ENCODE measurements at places on chromosomes 2 and 18.

- DNase-seq = peak; percentile 88
Observed at GRCh38 chr2:160214461-160215445, 14.7 kb upstream of the ITGB6 start.

DNA sequence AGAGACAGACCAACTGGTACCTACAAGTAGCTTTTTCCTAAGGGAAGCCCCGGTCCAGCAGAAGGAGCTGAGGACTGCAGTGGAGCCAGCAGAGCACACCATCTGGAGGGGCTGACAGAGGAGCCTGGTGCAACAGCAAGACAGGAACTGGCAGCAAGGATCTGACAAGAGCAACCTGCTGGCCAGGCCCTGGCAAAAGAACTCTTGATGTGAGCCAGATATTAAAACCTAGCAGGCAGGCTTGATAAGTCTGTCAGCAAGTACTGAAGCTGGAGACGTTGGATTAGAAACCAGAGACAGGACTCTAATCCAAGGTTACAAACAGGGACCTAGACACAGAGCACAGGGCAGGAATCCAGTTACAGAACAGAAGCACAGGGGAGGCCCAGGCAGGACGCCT, 260.7 kb upstream of the MGAT5 start:
- no peak for DNase-seq

- DNase-seq = peak; percentile 67
Observed at GRCh38 chr18:23918395-23919032, 96.0 kb upstream of the TTC39C start.

DNA sequence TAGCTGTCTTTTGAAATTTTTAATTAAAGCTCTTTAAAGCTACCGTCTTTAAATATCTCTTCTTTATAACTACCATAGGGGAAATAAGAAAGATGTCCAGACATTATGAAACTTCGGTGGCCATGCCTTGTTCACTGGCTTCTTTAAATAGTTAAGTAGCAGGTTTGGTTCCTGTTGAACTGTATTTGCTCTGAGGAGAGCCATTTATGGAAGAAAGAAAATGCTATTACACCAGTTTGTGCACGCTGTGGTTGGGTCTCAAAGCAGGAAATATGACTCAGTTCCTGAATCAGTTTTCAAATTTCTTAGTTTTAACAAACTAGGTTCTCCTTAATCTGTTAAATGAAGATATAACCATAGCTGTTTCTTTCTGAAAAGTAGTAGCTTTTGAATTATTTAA, 12.2 kb downstream of the ARPC2 start:
- peak; percentile 72 for DNase-seq

GRCh38 chr2:207459990-207460757, 69.6 kb upstream of the CREB1 start:
- no peak for DNase-seq

DNA sequence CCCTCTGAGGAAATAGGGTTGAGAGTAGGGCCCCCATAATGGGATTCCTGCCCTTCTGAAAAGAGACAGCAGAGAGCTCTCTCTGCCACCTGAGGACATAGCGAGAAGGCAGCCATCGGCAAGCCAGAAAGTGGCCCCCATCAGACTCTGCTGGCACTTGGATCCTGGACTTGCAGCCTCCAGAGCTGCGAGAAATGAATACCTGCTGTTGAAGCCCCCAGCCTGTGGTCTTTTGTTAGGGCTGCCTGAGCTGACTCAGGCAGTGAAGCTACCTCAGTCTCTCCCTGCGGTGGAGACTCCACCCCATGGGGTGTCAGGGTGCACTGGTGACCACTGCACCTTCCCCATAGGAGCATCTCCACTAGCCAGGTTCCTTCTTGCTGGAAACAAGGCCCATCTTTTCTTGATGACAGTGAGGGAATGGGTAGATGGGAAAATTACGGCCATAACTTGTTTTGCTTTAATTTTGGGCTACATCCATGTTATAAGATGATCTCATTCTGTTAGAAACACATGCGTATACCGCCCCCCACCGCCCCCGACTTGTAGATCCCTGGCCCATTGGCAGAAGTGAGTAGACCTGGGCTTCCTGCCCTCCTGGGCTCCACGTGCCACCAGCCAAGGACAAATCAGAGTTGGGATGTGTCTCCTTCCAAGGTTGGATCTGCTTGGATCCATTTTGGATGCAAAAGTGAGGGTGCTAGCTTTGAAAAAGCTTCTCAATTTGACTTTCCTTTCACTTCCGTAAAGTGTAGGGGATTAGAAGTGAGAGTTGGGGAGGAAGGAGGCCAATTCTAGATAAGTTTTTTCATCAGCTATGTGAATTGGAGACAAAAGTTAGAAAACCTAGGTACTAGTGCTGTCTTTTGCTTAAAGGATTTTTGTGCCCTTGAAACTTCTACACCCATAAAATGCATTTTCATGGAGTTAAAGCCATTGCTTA, 42.9 kb downstream of the NCK2 start:
- no peak for DNase-seq

DNA sequence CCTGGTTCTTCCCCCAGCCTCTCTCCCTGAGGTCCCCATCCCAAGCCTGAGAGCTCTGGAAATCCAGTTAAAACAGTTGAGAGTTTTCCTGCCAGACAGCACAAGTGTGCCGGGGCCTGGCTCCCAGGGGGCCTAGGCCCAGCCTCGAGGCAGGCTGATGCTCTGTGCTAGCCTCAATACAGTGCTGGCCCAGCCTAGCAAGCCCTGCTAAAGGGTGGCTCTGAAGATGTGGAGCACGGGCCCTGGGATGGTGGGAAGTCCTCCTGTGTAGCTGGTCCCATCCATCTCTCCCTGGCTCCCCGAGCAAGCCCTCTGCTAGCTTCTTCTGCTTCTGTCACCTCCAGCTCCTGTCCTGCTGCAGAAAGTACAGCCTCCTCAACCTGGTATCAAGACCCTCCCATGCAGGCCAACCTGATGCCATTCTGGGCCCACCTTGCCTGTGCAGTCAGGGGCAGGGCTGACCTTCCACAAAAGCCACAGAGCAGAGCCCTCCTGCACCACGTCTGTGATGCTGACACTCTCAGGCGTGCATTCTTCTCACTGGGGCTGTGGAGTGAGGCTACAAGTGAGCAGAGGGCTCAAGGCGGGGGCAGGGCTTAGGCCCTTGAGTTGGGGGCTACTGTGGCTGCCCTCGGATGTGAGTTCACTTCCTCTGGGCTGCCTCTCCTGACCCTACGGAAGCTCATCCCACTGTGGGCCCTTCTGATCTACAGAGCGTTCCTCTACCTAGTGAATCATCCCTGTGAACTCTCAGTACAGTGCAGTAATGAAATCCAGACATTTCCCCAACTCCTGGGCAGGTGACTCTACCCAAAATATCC, 60.1 kb upstream of the LAPTM4A start:
- DNase-seq = no peak

- peak; percentile 54 for DNase-seq
Observed at GRCh38 chr2:224948859-224949258, 93.4 kb downstream of the DOCK10 start.

GRCh38 chr2:113169002-113169530, 4.7 kb upstream of the PSD4 start:
- DNase-seq = no peak

DNA sequence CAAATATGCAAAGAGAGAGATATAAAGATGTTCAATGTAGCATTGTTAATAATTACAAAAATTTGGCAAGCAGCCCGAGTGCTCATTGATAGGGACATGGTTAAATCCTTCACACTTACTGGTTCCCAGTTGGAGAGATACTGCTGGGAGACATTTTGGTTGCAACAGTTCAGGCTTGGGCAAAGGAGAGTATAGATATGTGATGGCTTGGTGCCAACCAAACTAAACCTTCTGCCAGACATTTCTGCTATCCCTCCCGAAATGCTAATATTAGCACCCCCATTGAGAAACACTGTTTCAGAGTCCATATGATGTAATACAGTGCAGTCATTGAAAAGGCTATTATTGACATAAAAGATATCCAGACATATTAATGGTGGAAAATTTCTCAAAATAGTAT, 11.5 kb downstream of the GEN1 start:
- DNase-seq = no peak

DNA sequence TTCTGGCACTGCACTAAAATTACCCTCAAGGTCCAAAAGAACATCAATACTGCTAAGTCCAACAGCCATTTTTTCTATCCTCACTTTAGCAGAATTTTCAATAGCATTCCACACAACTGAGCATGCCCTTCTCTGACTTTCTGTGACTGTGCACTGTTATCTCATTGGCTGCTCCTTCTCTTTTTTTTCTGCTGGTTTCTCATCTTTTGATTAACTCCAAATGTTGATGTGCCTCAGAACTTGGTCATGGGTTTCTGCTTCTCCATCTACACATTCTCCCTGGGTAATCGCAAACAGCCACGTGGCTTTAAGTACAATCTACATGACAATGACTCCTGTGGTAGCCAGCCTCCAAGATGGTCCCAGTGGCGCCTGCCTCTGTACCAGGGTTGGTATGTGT, 75.0 kb upstream of the CD226 start:
- no peak for DNase-seq

GRCh38 chr2:123693836-123694235, 331.3 kb upstream of the CNTNAP5 start:
- DNase-seq = no peak

GRCh38 chr18:57959278-57959677, 84.7 kb upstream of the NEDD4L start:
- DNase-seq = peak; percentile 54

DNA sequence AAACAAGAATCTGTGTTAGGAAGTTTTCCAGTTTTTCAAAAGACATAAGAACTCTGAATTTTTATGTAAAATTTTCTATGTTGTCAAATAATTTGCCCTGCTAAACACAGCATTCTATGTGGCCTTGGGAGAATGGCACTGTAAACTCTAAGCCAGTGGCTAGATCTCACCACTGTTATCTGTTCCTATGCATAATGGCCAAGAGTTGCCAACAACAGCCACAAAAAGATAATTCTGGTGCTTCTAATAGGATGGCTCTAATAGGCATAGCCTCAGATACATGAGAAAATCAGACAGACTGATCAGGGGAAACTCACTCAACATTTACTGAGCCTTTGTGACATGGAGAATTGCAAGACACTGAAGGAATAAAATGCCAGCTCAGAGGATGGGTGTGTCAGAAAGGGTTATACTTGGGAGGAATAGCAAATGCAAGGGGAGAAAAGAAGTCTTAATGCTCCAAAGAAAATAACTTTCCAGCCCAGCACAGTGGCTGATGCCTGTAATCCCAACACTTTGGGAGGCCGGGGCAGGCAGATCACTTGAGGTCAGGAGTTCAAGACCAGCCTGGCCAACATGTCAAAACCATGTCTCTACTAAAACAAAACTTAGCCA, 63.7 kb downstream of the COBLL1 start:
- no peak for DNase-seq

- peak; percentile 65 for DNase-seq
Observed at GRCh38 chr2:239934571-239935171, 90.5 kb downstream of the NDUFA10 start.

DNA sequence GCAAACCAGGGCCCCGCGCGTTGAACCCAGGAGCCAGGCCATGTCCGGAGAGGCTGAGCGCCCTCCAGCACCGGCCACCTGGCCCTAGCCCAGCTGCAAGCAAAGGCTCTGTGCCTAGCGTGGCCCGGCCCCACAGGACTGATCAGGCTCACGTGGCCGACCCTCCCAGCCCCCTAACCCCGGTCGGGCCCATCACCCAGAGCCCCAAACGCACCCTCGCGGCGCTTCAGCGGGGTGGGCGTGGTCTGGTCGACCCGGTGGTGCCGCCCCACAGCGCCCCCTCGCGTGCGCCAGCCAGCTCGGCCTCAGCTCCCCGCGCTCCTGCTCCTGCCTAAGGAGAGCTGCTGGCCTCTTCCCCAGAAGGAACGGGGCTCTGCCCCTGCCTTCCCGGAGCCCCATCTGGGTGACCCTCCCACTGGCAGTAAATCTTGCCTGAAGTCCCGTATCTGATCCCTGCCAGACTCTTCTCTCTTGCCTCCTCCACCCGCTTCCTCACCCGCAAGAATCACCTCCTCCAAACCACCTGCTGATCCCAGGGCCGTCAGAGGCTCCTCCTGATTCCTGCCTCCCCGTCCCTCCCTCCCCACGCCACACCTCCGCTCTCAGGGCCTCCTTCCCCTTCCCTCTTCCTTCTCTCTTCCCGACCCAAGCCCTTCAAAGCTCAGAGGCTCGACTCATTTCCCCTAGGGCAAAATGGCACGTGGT, 12.3 kb upstream of the TEX51 start:
- DNase-seq = peak; percentile 88

DNA sequence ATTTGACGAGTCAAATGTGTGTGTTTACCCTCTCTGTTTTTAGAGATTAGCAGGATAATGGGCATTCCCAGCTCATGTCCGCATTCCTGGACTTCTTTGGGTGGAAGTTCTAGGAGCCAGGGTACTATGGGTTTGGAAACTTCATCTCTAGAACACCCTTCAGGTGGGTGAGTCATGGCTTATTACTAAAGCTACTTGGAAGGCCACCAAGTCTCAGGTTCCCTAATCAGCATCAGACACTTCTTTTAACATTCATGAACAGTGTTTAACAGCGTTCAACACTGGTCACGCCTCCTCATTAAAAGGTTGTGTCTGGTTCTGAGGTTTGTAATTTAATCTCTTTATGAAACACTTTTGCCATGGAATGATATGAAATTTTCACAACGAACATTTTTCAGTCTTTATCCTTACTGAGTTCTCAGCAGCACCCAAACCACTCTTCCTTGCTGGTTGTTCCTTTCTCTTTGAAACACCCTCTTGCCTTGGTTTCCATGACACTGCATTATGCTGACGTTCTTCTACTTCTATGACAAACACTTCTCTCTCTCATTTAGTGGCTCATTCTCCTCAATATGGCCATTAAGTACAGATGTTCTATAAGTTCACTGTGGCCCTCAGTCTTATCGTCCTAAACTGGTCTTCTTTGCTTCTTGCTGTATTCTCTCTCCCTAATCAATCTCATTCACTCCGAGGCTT, 49.3 kb downstream of the MMADHC start:
- no peak for DNase-seq

DNA sequence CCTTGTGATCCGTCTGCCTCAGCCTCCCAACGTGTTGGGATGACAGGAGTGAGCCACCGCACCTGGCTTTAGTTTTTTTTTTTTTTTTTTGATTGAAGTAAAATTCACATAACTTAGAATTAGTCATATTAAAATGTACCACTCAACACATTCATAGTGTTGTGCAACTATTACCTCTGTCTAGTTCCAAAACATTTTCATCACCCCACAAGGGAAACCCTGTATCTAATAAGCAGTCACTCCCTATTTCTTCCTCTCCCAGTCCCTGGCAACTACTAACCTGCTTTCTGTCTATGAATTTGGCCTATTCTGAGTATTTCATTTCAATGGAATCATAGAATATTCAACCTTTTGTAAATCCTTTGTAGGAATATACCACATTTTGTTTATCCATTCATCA, 123.9 kb upstream of the FAM117B start:
- DNase-seq = peak; percentile 20

- DNase-seq = no peak
Observed at GRCh38 chr2:155026651-155027174, 328.2 kb downstream of the KCNJ3 start.

Measured in AG20443 (cell line).